Fibroblast of villous mesenchyme (primary cell): ENCODE measurements at places on chromosomes 4 and X.

DNA sequence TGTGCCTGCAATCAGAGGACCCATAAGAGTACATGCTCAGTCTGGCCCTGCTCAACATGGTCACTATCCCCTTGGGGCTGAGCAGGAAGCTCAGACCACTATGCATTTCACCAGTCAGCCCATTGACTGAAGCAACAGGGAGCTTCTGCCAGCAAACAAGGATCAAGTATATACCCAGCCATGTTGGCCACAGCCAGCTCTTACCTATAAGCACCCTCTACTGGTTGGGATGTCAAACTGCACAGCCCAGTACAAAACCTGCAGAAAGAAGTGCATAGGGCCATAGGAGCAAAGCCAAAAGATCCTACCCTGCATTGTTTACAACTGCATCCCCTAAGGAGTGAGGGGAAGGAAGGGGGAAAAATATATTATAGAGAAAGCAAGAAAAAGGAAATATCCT is 214.4 kb upstream of the CPEB2 start:
- no peak for DNase-seq

GRCh38 chr4:18049446-18049845 is 27.9 kb upstream of the LCORL start:
- DNase-seq = no peak

DNA sequence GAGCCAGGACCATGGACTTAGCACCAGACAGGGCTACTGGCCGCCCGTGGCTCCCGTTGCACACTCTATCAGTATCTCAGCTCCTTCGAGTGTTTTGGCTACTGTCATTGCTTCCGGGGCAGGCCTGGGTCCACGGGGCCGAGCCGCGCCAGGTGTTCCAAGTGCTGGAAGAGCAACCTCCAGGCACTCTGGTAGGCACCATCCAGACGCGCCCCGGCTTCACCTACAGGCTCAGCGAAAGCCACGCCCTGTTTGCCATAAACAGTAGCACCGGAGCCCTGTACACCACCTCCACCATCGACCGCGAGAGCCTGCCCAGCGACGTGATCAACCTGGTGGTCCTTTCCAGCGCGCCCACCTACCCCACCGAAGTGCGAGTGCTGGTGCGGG is 1.6 kb downstream of the FAT4 start:
- no peak for DNase-seq

- DNase-seq = peak; percentile 89
Measured at GRCh38 chr4:84966382-84967242, at the start of gene WDFY3. TSS of gene WDFY3 (minus strand) at chr4:84966690. CDS start at chr4:84860591, 106,099 bp downstream.

- DNase-seq = peak; percentile 60
Measured at GRCh38 chr4:123386609-123387008, 10.0 kb upstream of the SPRY1 start.

DNA sequence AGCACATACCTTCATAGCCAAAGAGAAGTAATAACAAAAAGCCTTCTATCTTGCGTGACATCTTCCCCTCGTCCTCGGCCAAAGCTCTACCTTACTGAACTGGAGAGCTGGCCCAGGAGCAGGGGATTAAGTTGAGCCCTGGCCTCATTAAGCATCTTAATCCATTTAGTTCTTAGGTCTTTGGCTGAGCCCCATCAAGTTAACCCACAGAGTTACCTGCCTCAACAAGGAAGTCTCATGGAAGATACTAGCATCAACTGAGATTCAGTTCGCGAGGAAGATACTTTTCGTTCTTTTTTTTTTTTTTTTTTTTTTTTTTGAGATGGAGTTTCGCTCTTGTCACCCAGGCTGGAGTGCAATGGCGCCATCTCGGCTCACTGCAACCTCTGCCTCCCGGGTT is at the start of gene RS1:
RS1 (minus strand) TSS at position 101 of the 400 bp plus-strand sequence; CDS start at position 61, 40 bp downstream.
- DNase-seq = no peak

- no peak for DNase-seq
Measured at GRCh38 chr4:45155081-45155777, 428.9 kb upstream of the GNPDA2 start.

DNA sequence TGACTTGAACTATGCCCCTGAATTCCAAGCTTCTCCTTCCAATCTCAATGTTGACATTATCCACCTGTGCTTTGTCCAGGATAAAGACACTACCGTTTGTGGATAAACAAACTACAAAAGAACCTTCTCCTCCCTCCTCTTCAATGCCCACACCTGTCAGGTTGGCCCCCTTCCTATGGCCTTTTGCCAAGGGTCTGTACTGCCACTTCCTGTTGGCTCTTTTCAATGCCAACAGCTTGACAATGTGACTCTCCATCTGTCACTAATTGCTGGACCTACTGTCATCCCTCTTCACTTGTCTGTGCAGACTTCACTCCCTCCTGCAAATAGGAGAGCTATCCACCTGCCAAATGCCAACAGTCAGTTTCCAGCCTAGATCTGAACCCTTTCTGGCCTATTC is 35.8 kb upstream of the MID1 start:
- DNase-seq = no peak

DNA sequence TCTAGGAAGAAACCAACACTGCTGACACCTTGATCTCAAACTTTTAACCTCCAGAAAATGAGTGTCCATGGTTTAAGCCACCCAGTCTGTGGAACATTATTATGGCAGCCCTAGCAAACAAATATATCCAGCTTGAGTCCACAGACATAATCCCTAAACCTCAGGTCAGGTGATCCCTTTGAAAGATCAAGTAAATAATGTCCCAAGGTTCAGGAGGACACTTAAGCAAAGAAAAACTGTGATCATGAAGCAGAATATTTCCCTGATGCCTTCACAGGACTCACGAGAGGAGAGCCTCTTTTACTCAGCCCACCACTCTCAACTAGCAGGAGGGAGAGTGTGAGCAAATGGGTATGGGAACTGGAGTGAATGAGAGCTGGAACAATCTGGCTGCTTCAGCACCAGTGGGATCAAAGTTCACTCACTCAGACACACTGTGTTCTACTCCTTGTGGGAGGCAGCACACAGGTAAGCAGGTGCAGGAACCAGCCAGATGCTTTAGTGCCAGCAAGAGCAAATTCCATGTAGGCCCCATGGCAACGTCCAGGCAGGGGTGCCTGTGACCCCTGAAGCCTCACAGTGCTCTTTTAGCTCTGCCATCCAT is 608.4 kb downstream of the RAB28 start:
- DNase-seq = no peak

GRCh38 chrX:118847676-118848075 is 24.1 kb downstream of the ZCCHC12 start:
- peak; percentile 51 for DNase-seq

GRCh38 chrX:21798677-21799219 is 40.7 kb upstream of the MBTPS2 start:
- DNase-seq = peak; percentile 10

GRCh38 chr4:26174027-26174426 is 146.8 kb upstream of the RBPJ start:
- DNase-seq = peak; percentile 30
